ENCODE measurements at places on chromosomes 2 and 18.

DNA sequence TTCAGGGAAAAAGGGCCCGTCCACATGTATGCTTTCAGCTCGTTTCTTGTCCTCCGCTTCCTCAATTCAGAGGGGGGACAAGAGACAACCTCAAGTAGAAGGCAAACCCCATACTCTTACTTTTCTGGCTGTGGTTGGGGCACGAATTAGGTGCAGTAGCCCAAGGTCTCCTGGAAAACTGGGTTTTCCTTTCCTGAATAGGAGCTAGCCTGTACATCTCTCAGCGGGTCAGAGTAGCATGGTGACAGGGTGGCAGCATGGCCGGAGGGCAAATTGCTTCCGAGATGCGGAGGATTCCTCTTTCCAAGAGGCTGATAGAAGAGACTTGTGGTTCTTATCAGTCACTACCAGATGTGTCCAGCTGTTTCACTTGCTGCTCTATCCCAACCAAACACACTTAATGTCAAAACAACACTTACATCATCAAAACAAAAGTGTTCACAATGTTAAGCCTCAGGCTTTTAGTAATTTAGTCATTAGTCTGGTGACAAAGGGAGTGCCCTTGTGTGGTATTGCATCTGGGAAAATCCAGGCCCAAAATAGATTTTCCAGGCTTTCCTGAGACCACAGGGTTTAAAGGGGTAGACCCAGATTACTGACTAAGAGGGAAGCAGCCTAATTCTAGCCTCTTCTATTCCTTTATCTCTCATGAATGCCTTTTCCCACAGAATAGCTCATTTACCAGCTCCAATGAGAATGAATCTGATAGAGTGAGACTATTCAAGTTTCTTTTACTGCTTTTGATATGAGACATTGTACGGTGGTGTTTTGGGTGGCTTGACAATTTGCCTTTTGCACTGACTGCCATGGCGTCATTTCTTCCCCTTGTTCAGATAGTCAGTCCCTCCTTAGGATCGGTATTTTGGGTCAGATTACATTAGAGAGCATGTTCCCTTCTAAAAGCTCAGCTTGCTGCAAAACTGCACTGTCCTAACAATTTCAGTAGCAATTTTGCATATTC lies 162.0 kb downstream of the LTBP1 start:
- DNase-seq = no peak

DNA sequence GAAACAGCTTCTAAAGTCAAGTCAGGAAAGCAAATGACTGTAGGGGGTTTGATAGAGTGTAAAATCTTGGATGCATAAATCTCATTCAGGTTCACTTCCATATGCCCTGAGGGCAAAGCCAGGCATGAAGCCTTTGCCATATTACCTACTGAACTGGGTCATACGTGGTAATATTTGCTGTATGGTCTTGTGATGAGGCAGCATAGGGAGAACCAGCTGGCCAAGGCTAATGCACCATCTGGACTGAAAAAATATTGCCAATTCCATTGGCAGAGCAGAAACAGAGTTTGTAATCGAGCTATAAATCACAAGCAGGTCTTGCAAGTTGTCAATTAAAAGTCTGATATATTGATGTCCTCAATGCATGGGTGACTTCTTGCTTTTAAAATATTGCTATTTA lies 243.8 kb downstream of the ERBB4 start:
- DNase-seq = no peak

DNA sequence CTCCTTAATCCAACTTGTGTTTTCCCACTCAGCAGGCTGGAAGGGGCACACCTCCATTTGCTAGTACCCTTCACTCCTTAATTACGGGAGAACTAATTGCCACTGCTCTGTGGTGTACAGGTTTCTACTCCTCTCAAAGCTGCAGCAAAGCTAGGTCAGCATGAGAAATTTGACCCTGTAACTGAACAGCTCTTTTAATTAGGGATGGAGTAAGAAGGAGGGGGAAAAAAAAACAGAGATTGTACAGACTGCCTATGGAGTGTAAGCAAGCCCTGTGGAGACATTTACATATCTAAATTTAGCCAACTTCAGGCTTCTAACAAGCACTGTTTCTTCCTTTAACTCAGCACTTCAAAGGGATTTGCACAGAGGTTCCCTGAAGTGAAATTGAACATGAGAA lies 629.7 kb upstream of the SETBP1 start:
- DNase-seq = no peak

DNA sequence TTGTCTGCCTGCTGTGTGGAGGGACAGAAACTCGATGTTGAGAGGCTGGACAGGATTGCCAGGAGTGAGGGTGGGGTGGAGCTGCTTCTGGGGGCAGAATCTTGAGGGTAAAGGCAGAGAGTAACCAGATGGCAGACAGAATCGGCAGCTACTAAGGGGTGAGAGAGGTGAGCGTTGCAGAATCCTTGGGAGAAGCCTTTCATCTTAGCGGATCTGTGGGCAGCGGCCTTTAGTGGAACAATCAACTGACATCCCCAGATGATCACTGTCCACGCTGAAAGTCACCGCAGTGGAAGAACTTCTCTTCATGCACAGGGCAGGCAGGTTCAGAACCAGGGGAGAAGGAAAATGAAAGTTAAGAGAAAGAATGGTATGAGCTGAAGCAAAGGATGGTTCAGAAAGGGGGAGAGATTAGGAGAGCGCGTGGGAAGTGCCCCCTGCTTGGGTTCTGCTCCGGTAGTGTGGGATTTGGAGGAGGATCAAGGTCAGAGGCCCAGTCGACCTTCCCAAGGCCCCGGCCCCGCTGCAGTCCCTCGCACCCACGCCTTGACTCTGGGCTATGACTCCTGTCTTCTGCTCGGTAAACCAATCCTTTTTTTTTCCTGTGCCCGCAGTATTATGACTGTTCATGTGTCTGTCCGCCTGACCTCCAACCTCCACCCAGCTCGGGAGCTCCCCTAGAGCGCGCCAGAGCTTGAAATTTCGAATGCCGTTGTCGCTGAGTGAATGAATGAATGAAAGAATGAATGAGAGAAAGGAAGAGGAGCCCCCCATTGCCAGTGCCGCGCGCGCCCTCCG lies 584 bp downstream of the BOLA3 start:
- DNase-seq = no peak

- no peak for DNase-seq
These were observed 27.3 kb downstream of the RFTN2 start for GRCh38 chr2:197647961-197648690.

DNA sequence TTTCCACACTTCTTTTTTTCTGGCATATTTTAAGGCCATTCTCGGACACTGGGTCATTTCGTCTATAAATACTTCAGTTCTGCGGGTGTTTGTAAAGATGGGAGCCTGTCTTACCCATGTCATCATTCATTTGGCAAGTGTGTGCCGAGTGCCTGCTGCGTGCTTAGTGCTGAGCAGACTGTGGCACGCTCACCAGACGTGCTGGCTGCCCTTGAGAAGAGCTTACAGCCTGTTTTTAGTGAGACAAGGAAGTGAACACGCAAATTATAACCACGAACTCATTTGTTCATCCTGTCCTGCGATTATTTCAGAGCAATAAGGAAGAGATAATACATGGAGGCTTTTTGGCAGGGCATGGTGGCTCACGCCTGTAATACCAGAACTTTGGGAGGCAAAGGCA lies 10.4 kb upstream of the STON1 start:
- no peak for DNase-seq

DNA sequence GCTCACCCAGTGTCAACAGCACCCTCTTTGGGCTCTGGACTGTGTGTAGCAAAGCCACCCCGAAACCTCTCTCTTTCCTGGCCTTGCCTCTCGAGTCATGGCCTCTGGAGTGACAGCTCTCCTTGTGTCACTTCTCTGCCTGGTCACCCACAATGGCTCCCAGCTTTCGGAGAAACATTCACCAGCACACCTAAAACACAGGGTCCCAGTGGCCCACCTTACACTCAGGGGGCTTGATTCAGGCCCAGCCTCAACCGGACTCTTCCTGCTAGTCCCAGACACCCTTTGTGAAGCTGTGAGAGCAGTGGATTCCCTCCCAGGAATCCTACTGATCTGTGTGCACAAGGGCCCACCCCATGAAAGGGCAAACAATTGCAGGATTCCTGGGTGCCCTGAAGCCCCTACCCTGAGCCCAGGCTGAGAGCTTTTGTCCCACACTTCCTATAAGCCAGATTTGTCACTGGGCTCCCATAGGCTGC lies 137.2 kb upstream of the HAAO start:
- no peak for DNase-seq

GRCh38 chr2:15119722-15120175 lies 441.4 kb downstream of the NBAS start:
- DNase-seq = no peak

DNA sequence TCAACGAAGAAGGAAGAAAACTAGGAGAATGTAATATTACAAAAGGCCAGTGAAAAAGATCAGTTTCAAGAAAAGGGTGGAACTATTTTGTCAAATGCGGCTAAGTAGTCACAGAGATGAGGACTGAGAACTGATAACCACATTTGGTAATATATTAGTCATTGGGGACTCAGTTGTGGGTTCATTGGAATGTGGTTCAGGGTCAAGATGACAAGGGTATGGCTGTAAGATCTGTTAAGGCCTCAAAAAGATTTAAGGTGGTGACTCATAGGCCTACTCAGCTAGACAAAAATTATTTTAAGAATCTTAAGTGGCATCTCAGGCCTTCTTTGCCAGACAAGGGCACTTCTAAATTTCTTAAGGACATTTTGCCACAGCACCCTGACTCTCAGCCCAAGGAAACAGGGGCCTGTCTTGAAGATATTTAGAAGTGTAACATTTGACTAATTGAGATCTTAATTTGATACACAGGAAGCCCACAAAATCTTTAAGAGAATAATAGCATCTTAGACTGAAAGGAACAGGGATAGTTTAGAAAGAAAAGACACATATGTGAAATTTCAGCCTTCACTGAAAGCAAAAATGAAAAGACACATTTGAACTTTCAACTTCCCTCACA lies 81.3 kb downstream of the STRADB start:
- DNase-seq = no peak
